ENCODE measurements at places on chromosomes 2 and 18.
A peak's percentile ranks its signal among the peaks of the same experiment; 100 is the strongest.

- DNase-seq: no peak
These were observed 130.1 kb downstream of the GCA start for GRCh38 chr2:162473986-162474385.

GRCh38 chr2:221200184-221200839 lies 371.8 kb downstream of the EPHA4 start:
- no peak for DNase-seq

DNA sequence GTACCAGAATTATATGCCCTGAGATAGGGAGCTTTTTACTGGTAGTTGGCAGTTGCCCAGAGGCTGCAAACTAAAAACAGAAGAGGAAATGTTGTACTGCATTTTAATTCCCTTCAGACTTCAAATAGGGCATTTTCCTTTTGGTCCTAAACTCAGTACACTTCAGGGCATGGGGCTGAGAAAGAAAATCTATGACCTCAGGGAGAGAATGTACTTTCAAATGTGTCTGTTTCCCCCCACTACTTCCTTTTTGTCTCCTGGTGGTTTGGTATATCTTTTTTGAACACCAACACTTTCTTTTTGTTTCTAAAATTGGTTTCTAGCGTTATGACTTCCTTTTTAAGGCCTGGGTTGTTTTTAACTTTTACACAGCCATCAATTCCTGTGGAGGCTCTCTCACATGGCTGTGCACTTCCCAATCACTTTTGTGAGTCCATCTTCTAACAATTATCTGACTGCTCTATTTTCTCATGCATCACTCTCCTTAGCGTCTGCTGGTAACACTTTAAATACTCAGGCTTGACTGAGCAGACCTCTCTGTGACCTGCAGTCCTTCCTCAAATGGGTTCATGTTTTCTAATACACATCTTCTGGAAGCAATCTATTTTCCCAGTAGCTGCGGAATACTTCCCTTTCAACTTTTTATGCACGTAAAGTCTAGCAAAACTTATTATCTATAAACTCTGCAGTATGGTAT lies 596.0 kb downstream of the LRP1B start:
- no peak for DNase-seq

DNA sequence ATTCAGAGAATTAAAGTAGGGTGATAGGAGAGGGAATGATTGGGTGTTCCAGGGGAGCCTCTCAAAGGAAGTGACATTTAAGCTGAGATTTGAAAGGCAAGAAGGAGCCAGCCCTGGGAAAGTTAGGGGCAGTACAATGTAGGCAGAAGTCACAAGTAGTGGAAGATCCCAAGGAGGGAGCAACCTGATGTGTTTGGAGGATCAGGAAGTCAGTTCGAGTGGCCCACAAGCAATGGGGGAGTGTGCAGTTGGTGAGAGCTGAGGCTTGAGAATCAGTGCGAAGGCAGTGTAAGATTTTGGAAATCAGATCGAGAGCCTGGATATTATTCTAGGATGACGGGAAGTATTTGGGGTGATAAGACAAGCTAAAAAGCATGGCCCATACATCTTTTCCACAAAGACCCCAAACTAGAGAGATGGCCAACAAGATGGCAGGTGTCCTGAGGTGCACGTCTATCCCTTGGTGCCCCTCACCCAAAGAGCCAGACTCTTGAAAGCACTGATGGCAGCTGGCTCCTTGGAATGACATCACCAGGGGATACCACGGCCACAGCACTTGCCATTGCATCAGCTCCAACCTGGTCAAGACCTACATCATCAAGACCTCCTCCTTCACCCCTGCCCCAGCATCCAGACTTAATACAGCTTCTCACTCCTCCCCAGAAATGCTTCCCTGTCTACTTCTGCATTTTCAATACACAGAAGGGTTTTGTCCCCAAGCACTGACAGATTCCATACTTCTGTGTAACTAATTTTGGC lies 127.3 kb downstream of the BCL2 start:
- no peak for DNase-seq

DNA sequence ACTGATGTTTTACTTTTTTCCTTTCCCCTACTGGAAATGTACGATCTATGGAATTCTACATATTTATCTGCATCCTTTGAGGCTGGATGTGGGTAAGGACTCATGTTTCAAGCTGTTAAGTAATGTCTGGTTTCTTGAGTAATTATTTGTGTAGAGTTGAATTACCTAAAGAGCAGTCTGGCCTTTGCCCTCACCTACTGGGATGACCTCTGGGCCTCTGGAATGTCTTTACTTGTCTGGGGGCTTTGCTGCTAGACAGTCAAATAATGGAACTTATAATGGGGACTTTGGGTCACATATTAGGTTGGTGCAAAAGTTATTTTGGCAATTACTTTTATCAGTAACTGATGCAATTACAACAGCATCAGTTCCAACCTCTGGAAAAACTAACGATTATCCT lies 244.7 kb downstream of the CCDC178 start:
- no peak for DNase-seq

DNA sequence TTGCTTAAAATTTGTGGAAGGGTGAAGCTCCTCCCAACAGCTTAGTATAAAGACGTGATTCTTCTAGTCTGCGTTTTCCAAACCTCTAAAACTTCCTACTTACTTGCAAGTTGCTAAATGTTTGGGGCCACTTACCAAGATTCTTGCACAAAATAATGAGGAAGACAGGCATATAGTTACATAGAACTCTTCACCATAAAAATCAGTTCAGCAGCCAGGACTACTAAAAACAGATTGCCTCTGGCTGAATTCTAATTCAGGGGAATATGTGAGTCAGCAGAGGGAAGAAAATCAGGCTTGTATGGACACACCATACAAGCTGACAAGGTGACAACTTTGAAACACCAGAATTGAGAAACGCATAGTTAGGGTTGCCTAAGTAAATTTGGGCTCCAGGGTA lies 2.8 kb upstream of the PEX13 start:
- no peak for DNase-seq

DNA sequence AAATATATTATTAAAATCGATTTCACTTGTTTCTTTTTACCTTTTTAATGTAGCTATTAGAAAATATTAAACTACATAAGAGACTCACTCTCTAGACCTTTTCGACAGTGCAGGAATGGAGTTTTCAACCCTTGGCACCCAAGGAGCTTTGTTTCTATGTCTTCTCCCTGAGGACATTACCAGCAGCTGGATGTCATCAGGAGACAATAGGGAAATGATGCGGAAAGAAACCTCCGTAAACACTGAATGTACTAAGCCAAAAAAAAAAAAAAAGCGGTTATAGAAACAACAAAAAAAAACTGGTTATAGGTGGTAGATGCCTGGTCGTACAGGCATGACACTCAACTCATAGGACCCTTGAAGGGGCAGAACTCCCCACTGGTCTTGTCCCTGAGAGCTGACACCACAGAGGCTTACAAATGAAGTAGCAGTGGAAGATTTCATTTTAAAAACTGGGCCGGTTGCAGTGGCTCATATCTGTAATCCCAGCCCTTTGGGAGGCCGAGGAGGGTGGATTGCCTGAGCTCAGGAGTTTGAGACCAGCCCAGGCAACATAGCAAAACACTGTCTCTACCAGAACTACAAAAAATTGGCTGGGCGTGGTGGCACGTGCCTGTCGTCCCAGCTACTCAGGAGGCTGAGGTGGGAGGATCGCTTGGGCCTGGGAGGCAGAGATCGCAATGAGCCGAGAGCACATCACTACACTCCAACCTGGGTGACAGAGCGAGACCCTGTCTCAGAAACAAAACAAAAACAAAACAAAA lies 23.8 kb downstream of the THAP4 start:
- peak; percentile 76 for DNase-seq

- DNase-seq: no peak
These were observed 86.2 kb downstream of the MIB1 start for GRCh38 chr18:21826641-21827302.

- no peak for DNase-seq
These were observed 141.8 kb downstream of the HRH4 start for GRCh38 chr18:24602201-24602600.

Measured in right lung (tissue), 10 donors.